ENCODE measurements at places on chromosomes 7 and 10.

DNA sequence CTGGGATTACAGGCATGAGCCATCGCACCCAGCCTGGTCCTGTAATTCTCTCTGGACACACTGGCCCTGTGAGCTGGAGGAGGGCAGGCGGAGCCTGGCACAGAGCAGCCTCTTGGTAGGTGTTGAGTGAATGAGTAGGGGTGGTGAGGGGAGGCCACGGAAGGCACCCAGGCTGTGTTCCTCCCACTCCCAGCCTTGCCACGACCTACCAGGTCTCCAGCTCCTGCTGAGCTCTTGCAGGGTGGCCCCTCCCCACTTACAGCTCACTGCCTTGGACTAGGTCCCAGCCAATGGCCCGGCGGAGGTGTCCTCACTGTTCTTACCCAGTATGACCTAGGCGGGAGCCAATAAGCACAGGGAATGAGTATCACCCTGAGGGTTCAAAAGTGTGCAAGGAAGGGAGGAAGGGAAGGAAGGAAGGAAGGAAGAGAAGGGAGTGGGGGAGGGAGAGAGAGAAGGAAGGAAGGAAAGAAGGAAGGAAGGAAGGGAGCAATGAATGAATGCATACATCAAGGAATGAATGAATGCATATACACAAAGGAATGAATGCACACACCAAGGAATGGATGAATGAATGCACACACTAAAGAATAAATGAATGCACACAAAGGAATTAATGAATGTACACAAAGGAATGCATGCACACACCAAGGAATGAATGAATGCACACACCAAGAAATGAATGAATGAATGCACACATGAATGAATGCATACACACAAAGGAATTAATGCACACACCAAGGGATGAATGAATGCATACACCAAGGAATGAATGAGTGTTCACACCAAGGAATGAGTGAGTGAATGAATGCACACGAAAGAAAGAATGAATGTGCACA is 45.5 kb downstream of the GTF2IRD1 start:
- DNase-seq, result no peak

- DNase-seq, result no peak
These were observed 19.8 kb upstream of the PRRT4 start for GRCh38 chr7:128381161-128381821.

GRCh38 chr7:15607529-15608210 is 45.9 kb upstream of the AGMO start:
- DNase-seq, result peak; percentile 19

DNA sequence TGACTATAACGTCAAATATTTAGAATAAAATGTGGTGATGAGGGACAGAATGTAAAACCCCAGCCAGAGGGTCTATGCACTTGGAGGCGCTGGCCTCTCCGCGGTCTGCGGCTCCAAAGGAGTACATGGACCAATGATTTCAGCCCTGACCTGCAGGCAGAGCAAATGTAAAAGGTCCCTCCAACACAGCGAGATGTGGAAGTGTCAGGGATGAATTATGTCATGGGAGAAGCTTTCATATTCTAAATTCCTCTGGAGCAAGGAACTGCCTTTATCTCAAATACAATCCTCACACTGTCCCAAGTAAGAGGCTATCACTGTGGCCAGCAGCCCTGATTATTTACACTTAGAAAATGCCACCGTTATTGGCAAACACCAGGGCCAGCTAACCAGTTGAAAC is 139.4 kb downstream of the GFRA1 start:
- DNase-seq, result no peak

DNA sequence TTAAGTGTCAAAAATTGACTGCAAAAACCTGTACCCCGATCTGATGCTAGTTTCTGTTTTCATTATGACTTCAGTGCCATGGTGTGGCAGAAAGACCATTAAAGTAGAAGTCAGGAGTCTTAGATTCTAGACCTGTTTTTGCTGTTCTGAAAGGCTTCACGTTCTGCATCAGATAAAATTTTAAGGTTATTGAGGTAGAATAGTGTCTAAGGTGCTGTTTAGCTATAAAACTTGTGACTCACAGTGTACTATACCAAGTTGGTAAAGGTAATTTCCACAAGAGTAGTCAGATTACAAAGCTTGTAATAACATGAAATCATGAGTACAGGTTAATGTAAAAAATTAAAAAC is 38.6 kb downstream of the ZNRF2 start:
- DNase-seq, result no peak

DNA sequence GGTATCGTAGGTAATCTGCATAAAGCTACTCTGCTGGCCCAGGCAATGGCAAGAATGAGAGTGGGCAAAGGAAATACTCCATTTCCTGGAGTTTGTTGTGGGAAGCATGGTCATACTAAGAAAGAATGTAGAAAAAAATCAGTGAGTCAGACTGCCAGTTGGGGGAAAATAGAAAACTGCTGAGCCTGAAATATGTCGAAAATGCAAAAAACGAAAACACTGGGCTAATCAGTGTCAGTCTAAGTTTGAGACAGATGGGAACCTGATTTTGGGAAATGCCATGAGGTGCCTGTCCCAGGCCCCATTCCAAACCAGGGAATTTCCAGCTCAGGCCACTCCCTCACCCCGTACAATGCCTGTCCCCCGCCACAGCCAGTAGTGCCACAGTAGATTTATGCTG is 150.0 kb downstream of the ZNF33B start:
- DNase-seq, result no peak

- no peak for DNase-seq
These were observed 34.8 kb upstream of the SFMBT2 start for GRCh38 chr10:7445474-7446185.

DNA sequence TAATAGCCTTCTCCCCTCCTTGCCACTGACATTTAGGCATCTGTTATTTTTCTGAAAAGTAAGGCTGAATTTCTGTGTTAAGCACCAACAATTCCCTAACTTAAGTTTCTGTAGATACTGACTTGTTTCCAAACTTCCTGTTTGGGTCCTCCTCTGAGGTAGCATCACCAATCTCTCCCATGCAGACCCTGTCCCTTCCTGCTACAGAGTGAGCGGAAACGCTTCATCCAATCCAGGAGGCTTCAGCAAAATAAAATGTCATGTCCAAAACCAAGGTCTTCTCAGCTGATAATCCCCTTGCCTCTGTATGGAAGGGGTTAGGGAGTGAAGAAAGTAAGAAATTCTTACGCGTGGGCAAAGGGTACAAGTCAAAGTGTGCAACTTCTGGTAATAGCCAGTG is 29.9 kb downstream of the XPNPEP1 start:
- no peak for DNase-seq

GRCh38 chr10:127612-128432 is 7.4 kb upstream of the ZMYND11 start:
- no peak for DNase-seq

Data from SHP77 treated with DMSO at 0.1 percent for 48 hours (cell line).